ENCODE measurements at places on chromosomes 11 and 22.

DNA sequence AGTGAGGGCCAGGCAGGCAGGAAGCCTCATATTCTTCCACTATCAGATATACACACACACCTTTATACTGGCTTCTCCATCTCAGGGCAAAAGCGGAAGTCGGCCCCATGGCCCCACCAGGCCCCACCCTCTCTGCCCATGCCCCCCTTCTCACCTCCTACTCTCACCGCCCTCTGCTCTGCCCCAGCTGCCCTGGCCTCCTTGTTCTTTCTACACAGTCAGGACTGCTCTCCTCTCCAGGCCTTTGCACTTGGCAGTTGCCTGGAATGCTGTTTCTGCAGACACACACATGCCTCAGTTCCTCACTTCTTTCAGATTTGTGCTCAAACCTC lies 25.3 kb downstream of the OTOG start:
- DNase-seq, result no peak

- no peak for DNase-seq
Measured at GRCh38 chr22:44396727-44397722, 84.3 kb upstream of the SHISAL1 start.

GRCh38 chr11:80720295-80720694 lies 1279.5 kb upstream of the TENM4 start:
- no peak for DNase-seq

DNA sequence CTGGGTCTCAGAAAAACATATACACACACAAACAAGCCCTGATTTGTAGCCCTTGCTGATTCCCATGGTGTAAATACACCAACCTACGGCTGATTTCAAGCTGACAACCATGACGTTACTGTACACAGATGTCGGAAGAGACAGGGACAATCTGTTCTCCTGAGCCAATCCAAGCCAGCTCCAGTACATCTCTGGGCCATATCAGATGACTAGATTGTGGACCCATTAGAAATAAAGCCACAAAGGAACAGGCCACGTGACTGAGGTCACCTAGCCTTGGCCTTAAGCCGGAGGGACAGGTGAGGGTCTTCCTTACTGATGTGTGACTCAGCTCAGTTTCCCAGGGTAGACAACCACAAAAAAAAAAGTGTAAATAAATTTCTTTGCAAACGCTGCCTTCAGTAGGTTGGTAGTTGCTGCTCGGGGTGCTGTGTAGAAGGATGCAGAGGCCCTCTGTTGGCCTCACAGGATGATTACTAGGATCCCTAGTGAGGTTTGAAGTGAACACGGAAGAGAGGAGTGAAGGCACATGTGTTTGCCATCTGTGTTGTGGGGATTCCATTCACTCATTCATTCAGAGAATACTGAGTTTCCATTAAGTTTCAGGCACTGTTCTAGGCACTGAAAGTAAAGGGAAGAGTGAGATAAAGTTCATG lies 99.0 kb upstream of the LARGE1 start:
- DNase-seq, result no peak

- no peak for DNase-seq
Measured at GRCh38 chr11:64764753-64765152, 5.0 kb upstream of the PYGM start.

DNA sequence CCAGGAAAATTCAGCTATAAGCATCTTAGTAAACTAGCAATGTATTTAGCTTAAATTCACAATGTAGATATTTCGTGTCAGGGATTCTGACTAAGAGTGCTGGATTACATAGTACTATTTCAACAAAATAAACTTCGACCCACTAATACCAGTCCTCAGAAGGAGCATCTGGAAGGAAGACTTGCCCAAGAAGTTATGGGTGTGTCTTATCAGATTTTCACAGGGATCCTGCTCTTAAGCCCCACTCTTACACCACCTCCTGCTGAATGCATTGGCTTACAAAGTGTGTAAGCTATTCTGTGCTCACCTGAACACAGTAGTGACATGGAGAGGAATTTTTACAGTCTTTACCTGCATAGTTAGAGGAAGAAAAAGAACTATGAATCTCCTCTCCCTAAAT lies 35.4 kb upstream of the ANO5 start:
- no peak for DNase-seq

DNA sequence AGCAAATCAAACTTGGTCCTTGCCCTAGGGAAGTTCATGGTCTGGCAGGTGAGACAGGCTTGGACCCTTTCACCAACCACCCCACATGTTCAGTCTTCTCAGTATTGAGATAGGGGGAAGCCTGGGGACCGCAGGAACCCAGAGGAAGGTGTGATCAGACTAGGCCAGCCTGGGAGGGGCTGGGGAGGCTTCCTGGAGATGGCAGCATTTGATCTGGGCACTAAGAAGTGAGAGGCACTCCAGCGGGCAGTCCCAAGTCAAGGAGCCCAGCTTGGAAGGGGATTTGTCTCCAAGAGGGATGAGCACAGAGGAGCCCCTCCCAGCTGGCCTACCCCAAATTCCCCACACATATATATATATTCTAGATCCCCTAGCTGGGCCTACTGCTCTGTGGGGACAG lies 5.4 kb downstream of the LRRC32 start:
- DNase-seq, result no peak

- DNase-seq, result no peak
Measured at GRCh38 chr11:45933846-45934579, 11.6 kb downstream of the LARGE2 start.

GRCh38 chr11:41003339-41004282 lies 455.8 kb downstream of the LRRC4C start:
- DNase-seq, result no peak

- DNase-seq, result no peak
Measured at GRCh38 chr11:125388611-125389010, 107.5 kb downstream of the FEZ1 start.

GRCh38 chr11:47183969-47184368 lies 2.3 kb downstream of the PACSIN3 start:
- DNase-seq, result no peak

DNA sequence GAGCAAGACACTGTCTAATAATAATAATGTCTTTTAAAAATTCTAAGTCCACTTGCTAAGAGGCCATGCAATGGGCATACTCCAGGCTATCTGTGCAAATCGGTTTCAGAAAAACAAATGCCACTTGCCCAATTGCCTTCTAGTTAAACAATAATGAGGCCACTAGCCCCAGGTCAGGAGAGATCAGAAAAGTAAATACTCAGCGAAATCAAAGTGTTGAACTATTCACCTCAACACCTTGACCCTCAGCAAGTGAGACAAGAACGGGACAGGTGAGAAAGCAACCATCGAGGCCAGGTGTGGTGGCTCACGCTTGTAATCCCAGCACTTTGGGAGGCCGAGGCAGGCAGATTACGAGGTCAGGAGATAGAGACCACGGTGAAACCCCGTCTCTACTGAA lies 72.3 kb upstream of the SYN3 start:
- no peak for DNase-seq

- no peak for DNase-seq
Measured at GRCh38 chr22:29208502-29208862, 2.8 kb downstream of the EMID1 start.

DNA sequence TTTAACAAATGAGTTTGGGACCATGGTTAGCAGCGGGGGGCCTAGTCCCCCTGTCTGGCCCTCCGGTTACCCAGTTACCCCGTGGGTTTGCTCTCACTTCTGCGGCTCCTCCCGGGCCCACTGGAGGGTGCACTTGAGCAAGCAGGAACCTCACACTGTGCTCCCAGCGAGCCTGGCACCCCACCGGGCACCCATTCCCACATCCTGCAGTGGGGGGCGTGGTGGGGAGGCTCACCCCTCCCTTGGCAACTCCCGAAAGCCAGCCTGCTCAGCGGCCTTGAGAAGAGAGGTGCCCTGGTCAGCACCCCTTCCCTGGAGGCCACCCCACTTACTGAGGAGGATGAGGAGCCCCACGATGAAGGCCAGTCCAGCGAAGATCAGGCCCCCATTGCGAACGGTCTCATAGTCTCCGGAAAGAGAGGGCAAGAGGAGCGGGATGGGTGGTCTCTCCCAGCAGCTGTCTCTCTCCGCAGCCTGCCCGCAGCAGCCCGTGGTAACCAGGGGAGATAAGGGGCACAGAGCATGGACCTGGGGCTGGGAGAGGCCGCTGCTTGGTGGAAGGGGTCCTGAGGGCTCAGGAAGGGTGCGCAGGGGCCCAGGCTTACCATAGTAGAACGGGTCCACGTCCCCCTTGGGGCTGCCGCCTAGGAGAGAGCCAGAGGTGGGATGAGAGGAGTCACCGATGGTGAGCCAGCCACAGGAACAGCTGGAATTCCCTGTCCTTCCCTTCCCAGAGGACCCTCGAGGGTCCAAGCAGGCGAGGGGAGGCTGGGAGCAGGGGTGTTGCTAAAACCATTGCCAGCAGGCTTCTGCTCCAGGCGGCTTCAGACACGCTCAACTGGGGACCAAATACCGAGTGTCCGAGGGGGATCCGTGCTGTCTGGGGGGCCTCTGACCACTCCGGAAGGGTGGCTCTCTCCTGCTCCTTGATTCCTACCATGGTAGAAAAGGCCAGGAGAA lies 2.2 kb downstream of the FXYD2 start:
- no peak for DNase-seq

- DNase-seq, result no peak
Measured at GRCh38 chr11:75403037-75403436, 3.7 kb downstream of the RPS3 start.

GRCh38 chr11:105861225-105861624 lies 160.8 kb downstream of the MSANTD4 start:
- no peak for DNase-seq

DNA sequence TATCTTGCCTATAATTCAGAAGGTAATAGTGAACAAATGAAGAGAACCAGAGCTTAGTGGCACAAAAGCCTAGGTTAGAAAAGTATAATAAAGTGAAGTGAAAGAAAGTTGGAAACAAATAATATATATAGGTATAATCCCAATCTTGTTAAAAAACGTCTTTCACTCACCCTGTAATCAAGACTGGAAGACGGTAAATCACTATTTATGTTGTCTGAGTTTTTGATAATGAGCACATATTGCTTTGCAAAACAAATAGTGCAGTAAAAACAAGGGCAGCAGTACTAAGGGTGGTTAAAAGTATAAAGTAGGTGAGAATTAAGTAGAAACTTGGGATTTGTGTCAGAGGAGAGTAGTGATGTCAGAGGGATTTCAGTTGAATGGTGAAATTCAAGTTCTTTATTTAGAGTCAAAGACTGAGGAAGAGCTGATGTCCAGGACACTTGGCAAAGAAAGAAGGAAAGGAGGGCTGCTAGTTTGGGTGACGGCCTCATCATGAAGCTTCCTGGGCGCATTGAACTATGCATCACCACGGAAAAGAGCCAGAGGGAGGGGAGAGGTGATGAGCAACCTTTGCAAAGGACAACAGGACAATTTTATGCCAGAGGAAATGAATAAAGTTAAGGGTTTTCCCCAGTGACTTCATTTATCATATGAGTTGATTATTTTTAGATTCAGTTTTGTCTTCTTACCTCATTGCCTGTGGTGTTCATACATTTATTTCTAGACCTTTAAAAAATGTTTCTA lies 11.4 kb downstream of the NCAM1 start:
- DNase-seq, result no peak

DNA sequence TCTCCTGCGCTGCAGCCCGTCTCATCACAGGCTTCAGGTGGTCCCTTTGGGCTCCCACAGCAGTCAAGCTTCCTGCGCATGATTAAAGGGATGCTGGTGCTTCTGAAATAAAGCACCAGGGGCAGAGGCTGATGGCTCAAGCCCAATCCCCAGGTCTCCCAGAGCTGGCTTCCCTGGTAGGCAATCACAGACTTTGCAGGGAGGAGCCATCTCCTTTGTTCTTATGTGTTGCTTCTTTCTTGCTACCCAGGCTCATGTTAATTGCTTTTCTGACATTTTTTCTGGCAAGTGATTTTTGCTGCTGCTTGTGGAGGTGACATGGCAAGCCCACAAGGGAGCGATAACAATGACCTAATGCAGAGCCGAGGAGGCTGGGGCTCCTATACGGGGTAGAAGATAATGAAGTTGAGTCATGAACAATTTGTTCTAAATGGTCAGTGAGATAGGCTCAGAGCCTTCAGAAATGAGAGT lies 25.2 kb upstream of the PLET1 start:
- DNase-seq, result no peak

- DNase-seq, result no peak
Measured at GRCh38 chr22:49454726-49455125, 372.9 kb downstream of the BRD1 start.

DNA sequence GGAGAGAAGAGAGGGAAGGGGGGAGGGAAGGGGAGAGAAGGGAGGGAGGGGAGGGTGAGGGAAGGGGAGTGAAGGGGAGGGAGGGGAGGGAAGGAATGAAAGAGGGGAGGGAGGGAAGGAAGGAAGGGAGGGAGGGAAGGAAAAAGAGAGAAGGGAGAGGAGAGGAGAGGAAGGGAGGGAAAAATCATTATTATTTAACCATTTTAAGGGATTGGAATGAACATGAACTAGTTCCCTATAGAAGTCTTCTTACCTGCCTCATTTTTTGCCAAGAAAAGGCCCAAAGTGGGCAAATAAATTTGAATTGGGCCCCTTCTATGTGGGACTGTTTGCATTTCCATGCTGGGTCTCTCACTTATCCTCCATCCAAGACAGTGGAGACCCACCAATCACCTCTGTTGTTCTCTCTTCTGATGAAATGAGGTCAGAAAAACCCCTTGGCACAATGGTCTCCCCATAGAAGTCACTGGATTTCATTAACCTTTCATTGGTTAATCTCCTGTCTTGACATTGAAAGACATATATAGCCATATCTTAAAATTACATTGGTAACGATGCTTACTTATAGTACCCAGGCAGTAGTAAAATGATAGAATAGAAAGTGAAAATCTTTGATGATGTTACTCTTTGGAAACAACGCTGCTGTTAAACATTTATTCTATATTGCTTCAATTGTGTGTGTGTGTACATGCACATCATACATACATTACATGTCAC lies 80.1 kb upstream of the ASPHD2 start:
- DNase-seq, result no peak

DNA sequence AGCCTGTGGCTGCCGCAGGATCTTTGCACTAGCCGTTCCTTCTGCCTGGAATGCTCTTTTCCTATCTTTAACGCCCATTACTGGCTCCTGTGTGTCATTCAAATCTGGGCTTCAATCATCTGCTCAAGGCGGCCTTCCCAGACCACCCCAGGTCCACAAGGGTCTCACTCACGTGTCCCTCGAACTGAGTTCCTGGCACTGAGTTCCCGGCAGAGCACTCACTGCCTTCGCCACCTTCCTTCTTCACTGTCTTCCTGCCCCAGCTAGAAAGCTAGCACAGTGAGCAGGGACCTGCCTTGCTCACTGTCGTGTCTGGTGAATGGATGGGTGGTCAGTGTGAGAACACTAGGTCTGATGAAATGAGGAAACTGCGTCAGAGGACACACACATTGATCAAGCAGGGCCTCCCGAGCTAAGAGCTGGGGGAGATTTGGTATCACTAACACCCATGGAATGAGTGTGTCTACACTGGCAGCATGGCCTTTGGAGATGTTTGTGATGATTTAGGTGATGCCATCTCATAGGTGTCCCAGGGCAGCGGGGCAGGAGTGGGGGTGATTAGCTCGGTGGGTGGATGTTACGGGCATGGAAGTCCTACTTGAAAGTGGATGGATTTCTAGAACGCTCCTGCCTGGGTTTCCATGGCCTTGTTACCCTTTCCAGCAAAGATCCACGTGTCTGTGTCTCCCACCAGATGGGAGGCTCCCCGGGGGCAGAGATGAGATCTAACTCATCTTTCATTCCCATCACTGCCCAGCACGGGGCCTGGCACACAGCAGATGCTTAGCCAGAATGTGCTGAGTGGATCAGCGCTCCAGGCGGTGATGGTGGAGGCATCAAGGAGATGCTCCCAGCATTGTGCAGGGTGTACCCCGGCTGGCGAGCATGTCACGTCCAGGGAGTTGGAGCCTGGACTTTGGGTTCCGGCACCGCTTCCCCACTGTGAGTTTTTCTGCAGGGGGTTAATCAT lies 64.5 kb downstream of the SHISAL1 start:
- DNase-seq, result no peak
